Small intestine (tissue), 16 donors: ENCODE measurements at places on chromosomes 5 and 9. TPM values are rescaled to one million over a fixed set of nuclear protein-coding genes. Genes with fewer than 3 reads are reported as not detected.

Gene PCDHGA12
- polyA plus RNA-seq = 0.41 TPM

Gene GAPT
- polyA plus RNA-seq = 5.1 TPM

Gene TMEM215
- not detected for polyA plus RNA-seq

Gene S100Z
- 0.68 TPM for polyA plus RNA-seq

Gene GRXCR2
- not detected for polyA plus RNA-seq

Gene FAM200C
- polyA plus RNA-seq = 1.6 TPM

DNA sequence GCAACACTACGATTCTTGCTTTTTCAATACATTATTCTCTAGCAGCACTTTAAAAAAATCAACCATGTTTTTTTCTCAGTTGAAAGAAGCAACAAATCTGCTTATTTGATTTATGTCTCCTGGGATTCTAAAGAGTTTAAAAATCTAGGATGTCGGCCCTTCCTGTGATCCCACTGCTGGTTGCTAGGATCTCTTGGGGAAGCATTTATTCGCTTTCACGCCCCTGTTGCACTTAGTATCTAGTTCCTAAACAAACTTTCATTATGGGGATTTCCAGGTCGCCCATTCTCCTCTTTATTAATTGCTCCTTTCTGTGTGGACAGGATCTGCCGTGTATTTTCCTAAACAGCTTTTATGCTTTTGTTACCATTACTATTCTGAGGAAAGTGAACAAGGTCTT, 313.5 kb downstream of the AGTPBP1 start:
- no peaks in the 10 kb centered on the region for H3K4me1 ChIP-seq
- H3K36me3 ChIP-seq = no peaks in the 10 kb centered on the region
- no peak overlapping the region for H3K4me3 ChIP-seq
- no peaks in the 10 kb centered on the region for H3K27me3 ChIP-seq
- no peak overlapping the region for H3K27ac ChIP-seq
- no peak for DNase-seq

GRCh38 chr5:179599100-179599499, 24.4 kb downstream of the HNRNPH1 start:
- H3K4me3 ChIP-seq = no peak overlapping the region
- no peak for DNase-seq
- no peaks in the 10 kb centered on the region for H3K4me1 ChIP-seq
- no peaks in the 10 kb centered on the region for H3K27me3 ChIP-seq

GRCh38 chr5:8280711-8281363, 411.9 kb downstream of the MTRR start:
- no peak overlapping the region for H3K27ac ChIP-seq
- no peaks in the 10 kb centered on the region for H3K27me3 ChIP-seq

GRCh38 chr5:104913841-104914281, 1351.3 kb upstream of the NUDT12 start:
- H3K27me3 ChIP-seq = no peaks in the 10 kb centered on the region
- no peak for DNase-seq

- no peak overlapping the region for H3K27ac ChIP-seq
- no peak for DNase-seq
- H3K4me3 ChIP-seq = no peak overlapping the region
- no peaks in the 10 kb centered on the region for H3K27me3 ChIP-seq
Observed at GRCh38 chr5:4306057-4306456, 710.4 kb downstream of the IRX1 start.

DNA sequence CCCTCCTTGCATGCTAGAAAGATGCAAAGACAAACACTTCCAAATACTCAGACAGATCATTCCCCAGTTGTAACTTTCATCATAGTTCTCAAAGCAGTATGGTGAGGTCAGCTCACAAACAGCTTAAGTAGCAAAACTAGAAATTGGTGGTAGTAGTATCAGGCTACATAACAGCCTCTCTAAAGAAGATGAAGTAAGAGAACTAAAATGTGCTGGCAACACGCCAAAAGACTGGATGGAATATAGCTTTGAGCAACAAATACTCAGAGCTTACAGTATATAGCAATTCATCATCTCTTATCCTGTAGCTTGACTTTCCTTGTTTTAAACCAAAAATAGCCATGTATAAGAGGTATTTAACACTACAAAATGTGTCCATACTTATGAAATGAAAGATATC, 7.5 kb downstream of the PFDN1 start:
- H3K36me3 ChIP-seq = peaks cover 2% of the 10 kb centered on the region
- no peak overlapping the region for H3K4me3 ChIP-seq
- H3K27ac ChIP-seq = no peak overlapping the region
- DNase-seq = peak; percentile 48
- no peaks in the 10 kb centered on the region for H3K4me1 ChIP-seq

- DNase-seq = no peak
- no peaks in the 10 kb centered on the region for H3K36me3 ChIP-seq
- H3K27ac ChIP-seq = no peak overlapping the region
Observed at GRCh38 chr5:156376751-156377150, 49.8 kb downstream of the SGCD start.

GRCh38 chr9:22169727-22170503, 160.8 kb upstream of the CDKN2B start:
- no peak overlapping the region for H3K27ac ChIP-seq
- no peaks in the 10 kb centered on the region for H3K36me3 ChIP-seq
- no peak overlapping the region for H3K4me3 ChIP-seq
- DNase-seq = no peak
- H3K27me3 ChIP-seq = no peaks in the 10 kb centered on the region

- H3K4me3 ChIP-seq = no peak overlapping the region
- peaks cover 29% of the 10 kb centered on the region for H3K36me3 ChIP-seq
- no peak overlapping the region for H3K27ac ChIP-seq
- no peaks in the 10 kb centered on the region for H3K27me3 ChIP-seq
Observed at GRCh38 chr5:16777432-16777831, 158.7 kb downstream of the MYO10 start.

- H3K4me1 ChIP-seq = no peaks in the 10 kb centered on the region
- peak overlapping the region; percentile 80 for H3K4me3 ChIP-seq
- no peaks in the 10 kb centered on the region for H3K36me3 ChIP-seq
- DNase-seq = peak; percentile 68
Observed at GRCh38 chr9:77177894-77178794, 810 bp downstream of the VPS13A start.

DNA sequence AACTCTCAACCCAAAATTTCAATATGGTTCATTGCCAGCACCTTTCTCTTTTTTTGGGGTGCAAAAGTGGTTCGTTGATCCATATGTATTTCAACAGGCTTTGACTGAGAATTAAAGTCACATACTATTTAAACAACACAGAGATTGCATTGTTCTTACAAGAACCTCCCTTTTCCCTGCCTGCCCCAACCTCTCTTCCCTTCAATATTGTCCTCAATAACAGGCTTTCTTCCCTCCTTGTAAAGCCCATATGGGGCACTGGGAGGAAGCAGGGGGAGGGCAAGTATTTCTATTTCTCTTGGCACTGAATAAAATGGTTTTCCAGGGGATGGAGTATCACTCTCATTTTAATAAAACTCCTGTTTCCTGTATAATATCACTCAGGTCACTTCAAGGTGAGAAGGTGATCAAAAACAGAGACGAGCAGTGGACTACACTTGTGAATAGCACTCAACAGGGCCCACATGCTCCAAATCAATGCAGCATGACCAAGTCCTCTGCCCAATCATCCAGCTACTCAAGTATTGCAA, 65.1 kb downstream of the EFNA5 start:
- H3K4me1 ChIP-seq = no peaks in the 10 kb centered on the region
- no peaks in the 10 kb centered on the region for H3K36me3 ChIP-seq
- H3K27ac ChIP-seq = no peak overlapping the region
- H3K4me3 ChIP-seq = no peak overlapping the region
- no peak for DNase-seq
- H3K27me3 ChIP-seq = no peaks in the 10 kb centered on the region

DNA sequence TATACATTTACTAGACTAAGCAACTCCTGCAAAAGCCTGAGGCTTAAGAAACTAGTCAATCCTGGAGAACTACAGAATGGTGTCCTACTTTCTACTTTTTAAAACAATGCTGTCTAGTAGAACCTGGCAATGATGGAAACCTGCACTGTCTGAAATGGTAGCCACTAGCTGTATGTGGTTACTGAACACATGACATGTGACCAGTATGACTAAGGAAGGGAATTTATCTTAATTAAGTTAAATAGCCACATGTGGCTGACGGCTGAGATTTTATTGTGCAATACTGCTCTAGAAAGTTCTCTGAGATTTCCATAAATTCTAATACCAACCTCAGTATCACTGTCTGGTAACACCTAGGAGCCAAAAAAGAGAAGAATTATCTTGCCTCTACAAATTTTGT, 44.9 kb upstream of the RAPGEF6 start:
- H3K36me3 ChIP-seq = peaks cover 19% of the 10 kb centered on the region
- H3K4me3 ChIP-seq = no peak overlapping the region
- no peak overlapping the region for H3K27ac ChIP-seq
- no peaks in the 10 kb centered on the region for H3K27me3 ChIP-seq
- no peak for DNase-seq
- H3K4me1 ChIP-seq = no peaks in the 10 kb centered on the region

GRCh38 chr9:37565661-37566618, 10.2 kb downstream of the FBXO10 start:
- H3K27me3 ChIP-seq = no peaks in the 10 kb centered on the region
- no peaks in the 10 kb centered on the region for H3K36me3 ChIP-seq
- no peak overlapping the region for H3K4me3 ChIP-seq
- no peak for DNase-seq
- H3K27ac ChIP-seq = no peak overlapping the region
- H3K4me1 ChIP-seq = no peaks in the 10 kb centered on the region

- H3K4me3 ChIP-seq = no peak overlapping the region
- H3K4me1 ChIP-seq = no peaks in the 10 kb centered on the region
- no peak for DNase-seq
- no peak overlapping the region for H3K27ac ChIP-seq
- H3K27me3 ChIP-seq = no peaks in the 10 kb centered on the region
- H3K36me3 ChIP-seq = no peaks in the 10 kb centered on the region
Observed at GRCh38 chr9:117081641-117082317, 333.1 kb downstream of the ASTN2 start.

DNA sequence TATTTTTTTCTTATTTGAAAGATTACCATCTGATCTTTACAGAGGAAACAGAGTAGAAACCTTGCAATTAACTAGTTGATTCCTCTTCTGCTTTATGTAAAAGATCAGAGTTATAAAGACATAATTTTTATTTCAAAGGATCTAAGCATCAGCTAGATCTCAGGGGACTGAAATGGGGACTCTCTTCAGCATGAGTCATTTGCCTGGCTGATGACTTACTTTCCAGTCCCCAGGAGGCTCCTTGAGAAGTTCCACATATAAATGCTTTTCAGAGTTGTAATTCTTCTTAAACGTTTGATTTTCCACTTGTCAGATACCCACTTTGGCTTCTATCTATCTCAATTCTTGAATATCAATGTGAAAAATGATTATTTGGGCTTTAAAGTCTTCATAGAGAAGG, 389.4 kb downstream of the RAB3C start:
- no peaks in the 10 kb centered on the region for H3K27me3 ChIP-seq
- H3K4me1 ChIP-seq = no peaks in the 10 kb centered on the region
- H3K36me3 ChIP-seq = peaks cover 2% of the 10 kb centered on the region
- no peak overlapping the region for H3K4me3 ChIP-seq

DNA sequence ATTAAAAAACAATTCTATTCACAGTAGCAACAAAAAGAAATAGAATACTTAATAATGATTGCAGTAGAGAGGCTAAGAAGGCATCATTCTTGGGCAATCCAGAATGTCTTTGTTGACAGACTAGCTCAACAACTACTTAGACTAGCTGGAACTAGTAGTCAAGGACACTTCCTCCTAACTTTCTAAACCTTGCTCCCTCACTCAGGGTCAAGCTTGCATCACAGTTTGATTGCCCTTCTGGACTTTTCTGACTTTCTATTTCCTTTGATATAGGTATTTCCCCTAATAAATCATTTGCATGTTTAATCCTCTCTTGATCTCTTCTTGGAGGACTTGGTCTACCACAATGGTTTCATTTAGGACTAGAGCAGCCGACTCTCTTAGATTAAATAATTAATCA, 1107.9 kb downstream of the PTPRD start:
- H3K27ac ChIP-seq = no peak overlapping the region
- no peaks in the 10 kb centered on the region for H3K36me3 ChIP-seq
- H3K27me3 ChIP-seq = no peaks in the 10 kb centered on the region
- H3K4me3 ChIP-seq = no peak overlapping the region
- no peaks in the 10 kb centered on the region for H3K4me1 ChIP-seq
- DNase-seq = no peak

DNA sequence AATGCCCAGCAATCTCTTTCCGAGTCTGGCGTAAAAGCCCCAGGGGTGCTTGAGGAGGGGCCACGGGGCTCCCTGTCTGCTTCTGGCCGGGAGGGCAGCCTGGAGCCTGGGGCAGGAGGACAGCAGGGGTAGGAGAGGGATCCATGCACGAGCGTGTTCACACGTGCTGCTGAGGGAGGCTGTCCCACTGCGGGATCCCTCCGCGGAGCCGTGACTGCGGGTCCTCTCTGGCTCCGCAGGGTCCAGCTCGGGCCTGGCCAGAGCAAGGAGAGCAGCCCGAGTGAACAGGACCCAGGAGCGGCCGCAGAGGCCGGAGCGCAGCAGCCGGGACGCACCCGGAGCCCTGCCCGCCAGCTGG, 78.4 kb downstream of the ZNF354C start:
- H3K36me3 ChIP-seq = no peaks in the 10 kb centered on the region
- no peaks in the 10 kb centered on the region for H3K4me1 ChIP-seq
- no peak for DNase-seq

- H3K27ac ChIP-seq = peak within 1 kb of the TSS; percentile 85
- H3K4me1 ChIP-seq = peaks cover 62% of the 10 kb centered on the region
- H3K27me3 ChIP-seq = no peaks in the 10 kb centered on the region
- H3K4me3 ChIP-seq = no peak within 1 kb of the TSS
- no peaks in the 10 kb centered on the region for H3K36me3 ChIP-seq
Observed at GRCh38 chr9:35909274-35909673, at the start of gene SPAAR. SPAAR (plus strand) TSS chr9:35909490; CDS start chr9:35910464, 974 bp downstream.
